ENCODE measurements at places on chromosomes 2 and 18.

- DNase-seq, result no peak
Measured at GRCh38 chr2:203707530-203707929, 1.1 kb downstream of the CD28 start.

- no peak for DNase-seq
Measured at GRCh38 chr2:201433394-201433995, 17.8 kb downstream of the TRAK2 start.

- no peak for DNase-seq
Measured at GRCh38 chr2:144453486-144454158, 66.3 kb downstream of the ZEB2 start.

DNA sequence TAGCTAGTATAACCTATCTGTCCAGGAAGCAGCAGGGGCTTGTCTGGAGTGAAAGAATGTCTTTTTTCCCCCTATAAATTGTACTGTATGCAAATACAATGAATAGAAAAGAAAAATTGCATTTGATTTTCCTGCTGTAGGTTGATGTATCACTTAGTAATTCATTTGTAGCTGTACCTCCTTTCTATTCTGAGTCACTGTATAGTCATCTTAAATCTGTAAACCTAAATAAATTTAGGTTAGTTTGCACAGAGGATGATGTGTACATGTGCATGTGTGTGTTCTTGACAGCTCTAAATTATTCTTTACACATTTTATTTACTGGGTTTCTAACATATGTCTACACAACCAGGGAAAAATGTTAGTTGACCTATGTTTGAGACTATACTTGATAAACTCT, 478.7 kb upstream of the CNTNAP5 start:
- DNase-seq, result no peak

DNA sequence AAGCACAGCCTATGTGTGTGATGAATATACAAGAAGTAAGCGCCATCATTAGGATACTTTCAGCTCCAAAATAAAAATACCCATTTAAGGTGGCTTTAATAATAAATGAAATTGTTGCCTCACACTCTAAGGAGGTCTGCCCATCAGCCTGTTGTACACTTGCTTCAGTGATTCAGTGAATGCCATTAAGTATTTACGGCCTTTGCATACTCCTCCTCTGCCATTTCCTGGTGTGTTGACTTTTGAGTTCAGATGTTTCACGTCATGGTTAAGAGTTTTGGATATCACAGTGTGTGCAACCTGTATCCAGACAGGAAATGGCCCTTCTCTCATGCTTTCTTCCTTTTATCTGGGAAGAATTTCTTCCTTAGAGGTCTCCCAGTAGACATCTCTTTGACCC, 38.6 kb upstream of the SNORC start:
- DNase-seq, result no peak

DNA sequence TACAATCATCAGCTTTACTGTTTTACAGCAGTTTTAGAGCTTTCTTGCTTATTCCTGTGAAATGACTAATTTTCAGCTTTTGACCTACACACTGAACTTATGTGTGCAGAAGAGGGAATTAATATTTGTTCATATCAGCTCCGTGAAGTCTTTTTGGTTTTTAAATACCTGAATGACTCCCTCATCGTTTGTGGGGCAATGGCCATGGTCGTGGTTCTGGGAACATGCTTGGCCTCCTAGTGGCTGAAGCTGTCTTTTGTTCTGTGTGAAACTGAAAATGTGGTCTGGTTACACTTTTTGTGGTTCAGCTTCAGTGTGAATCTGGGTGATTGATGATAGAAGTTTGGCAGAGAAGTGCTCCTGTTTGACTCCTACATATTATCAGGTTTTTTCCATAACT, 408.1 kb downstream of the THSD7B start:
- no peak for DNase-seq

DNA sequence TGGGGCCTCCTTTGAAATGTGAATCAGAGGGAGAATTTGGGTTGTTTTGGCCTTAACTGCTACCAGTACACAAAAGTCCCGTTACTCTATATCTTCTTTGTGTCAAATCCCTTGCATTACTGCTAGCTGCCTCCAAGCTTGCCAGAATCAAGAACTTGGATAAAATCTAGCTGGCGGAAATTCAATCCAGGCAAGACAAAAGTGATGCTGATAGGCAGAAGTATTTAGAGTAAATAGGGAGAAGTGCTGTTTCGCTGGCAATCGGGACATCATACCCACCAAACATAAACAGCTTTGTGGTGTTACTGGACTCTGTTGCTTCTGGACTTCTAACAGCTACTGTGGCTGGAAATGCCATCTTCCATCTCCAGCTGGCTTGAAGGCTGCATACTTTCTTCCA, 2.5 kb downstream of the IFIH1 start:
- no peak for DNase-seq

GRCh38 chr18:34760444-34760843, 50.3 kb downstream of the DTNA start:
- peak; percentile 20 for DNase-seq

- no peak for DNase-seq
Measured at GRCh38 chr2:75600461-75601011, 39.8 kb upstream of the EVA1A start.

GRCh38 chr2:140650825-140651224, 1480.0 kb downstream of the LRP1B start:
- no peak for DNase-seq

DNA sequence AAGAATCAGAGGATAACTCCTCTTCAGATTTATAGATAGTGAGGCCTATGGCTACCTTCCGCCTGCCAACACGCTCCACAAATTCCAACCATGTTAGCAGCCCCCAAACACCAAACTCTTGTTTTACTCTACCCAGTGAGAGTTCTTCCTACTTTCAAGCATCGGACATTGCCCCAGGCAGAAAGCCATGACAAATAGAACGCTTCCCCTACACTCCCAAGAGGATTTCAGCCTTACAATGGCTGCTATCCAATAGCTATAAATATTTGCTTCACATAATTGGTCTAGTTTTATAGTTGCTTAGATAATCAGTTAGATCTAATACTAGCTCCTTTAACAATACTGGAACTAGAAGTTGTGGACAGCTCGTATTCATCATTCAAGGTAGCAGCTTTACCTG, 503.4 kb upstream of the VRK2 start:
- no peak for DNase-seq

- DNase-seq, result no peak
Measured at GRCh38 chr2:158317642-158318041, 138.9 kb downstream of the CCDC148 start.

- no peak for DNase-seq
Measured at GRCh38 chr2:122423934-122424333, 668.5 kb downstream of the TSN start.

- no peak for DNase-seq
Measured at GRCh38 chr2:8149985-8150539, 531.8 kb upstream of the ID2 start.

- DNase-seq, result no peak
Measured at GRCh38 chr2:53960476-53960875, 10.3 kb downstream of the PSME4 start.

DNA sequence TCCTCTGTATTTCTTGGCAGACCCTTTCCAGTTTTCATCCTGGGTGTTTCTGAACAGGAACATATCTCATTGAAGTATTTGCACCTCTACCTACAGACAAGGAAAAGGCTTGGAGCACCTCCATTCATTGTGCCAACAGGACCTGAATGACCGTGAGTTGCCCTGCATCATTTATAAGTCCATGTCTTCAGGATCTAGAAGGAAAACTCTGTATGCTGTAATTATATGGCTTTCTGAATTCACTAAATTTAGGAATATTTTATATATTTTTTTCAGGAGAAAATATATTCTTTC, 402.3 kb upstream of the SLC14A2 start:
- DNase-seq, result no peak

- no peak for DNase-seq
Measured at GRCh38 chr2:218149848-218150440, 16.8 kb downstream of the CXCR1 start.

GRCh38 chr2:204143216-204144014, 206.9 kb downstream of the ICOS start:
- peak; percentile 10 for DNase-seq

- DNase-seq, result no peak
Measured at GRCh38 chr2:197232010-197232409, 78.6 kb downstream of the ANKRD44 start.

- no peak for DNase-seq
Measured at GRCh38 chr2:100614455-100615000, 51.7 kb downstream of the PDCL3 start.

GRCh38 chr2:47357483-47357882, 45.5 kb upstream of the MSH2 start:
- DNase-seq, result no peak

DNA sequence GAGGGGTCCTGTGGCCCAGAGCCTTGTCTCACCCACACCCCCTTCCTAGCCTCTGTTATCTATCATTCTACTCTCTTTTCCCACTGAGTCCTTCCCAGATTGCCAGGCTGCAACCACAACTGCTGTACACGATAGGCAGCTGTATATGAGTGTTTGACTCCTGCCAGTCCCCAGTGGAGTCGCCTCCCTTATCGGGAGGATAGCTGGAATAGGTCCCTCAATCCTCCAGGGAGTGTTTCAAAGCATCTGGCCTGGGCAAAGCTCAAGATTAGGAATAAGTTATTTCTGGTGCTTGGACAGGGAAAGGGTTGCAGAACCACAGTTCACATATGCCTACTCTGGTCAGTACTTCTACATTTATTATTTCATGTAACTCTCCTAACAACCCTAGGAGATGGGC, 4.8 kb downstream of the MSGN1 start:
- DNase-seq, result no peak

GRCh38 chr2:120174963-120175581, 48.1 kb downstream of the TMEM185B start:
- peak; percentile 40 for DNase-seq

DNA sequence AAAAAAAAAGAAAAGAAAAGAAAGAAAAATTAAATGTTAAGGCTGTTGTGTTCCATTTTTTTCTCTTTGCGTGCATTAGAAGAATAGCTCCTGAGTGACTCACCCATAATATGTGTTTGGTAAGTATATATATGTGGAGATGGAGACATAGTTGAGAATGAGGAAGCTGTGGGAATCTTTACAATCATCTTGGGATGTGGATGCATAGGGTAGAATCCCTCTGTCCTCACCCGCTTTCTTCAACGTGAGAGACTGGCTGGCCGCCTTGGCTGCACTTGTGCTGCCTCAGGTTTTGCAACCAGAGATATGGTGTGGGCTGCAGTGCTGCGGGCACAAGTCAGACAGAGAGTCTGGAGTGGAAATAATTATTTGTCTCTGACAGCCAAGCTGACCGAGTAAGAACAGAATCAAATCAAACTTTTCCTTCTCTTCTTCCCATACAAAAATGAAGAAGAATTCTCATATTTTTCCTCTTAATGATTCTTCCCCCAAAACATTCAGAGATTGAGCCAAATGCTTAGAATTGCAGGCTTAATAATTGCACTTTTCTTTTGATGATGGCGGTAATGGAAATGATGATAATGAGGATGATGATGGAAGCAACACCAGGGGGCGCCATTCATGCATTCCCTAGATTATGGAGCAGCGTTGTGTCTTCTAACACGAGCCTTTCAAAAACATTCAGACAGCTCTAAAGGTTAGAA, 48.5 kb downstream of the SERPINB7 start:
- no peak for DNase-seq

- no peak for DNase-seq
Measured at GRCh38 chr2:69111076-69111475, 98.1 kb downstream of the ANTXR1 start.

DNA sequence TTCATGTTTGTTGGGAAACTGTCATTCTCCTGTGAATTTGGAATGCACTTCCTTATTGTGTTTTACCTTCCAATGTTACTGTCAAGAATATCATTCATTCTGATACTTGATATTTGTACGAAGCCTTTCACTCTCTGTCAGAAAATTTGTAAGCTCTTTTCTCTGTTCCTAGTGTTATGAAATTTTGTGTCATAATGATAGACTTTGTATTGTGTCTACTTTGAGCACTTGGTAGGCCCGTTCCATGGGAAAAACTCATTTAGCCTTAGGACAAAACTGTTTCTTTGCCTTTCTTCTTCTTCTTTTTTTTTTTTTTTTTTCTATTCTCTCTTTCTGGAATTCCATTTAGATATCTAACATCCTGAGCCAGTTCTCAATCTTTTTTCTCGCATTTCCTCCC, 52.0 kb upstream of the FAM124B start:
- DNase-seq, result no peak

DNA sequence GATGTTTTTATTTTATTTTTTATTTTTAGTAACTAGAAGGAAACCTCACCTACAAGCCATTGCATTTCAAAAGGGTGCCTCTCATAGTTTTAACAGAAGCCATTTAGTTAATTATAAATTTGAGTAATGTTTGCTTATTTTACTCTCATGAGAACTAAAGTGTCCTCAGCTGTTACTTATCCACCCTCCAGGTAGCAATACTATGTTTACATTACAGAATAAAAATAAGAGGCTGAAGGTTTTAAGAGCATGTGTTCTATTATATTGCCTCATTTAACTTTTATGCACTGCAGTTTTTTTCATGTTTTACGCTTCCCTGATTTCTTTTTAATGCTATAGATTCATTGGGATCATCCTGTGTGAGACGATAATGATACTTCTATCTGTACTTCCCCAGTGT, 235.5 kb downstream of the THSD7B start:
- DNase-seq, result no peak

DNA sequence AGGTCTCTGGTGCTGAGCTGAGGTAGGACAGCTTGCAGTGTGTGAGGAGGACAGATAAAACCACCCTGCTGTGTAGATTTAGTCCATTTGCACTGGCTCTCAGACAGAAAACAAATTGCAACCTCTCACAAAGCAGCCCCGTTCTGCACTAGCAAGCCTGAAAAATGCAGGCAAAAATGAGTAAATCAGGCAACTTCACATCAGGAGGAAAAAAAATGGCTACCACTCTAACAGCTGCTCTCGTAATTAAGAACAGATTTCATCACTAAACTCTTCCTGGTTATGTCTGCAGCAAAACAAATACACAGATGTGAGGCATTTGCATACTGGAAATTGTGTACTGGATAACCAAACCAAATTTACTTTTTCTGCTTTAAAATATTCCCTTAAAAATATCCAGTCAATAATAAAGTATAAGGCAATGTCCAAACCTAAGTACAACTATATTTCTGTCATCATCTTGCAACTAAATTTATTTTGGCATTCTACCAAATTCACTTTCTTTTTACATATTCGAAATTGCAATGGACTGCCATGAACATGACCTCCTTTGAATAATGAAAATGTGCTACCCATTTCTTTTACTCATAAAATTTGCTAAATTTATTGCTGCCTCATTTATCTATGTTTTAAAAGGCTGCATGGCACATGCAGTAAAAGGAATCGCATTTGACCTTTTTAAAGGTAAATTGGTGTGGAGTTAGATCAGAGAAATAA, 157.4 kb downstream of the AFF3 start:
- DNase-seq, result no peak

GRCh38 chr2:196565106-196565765, 74.3 kb upstream of the CCDC150 start:
- no peak for DNase-seq

GRCh38 chr2:160301420-160301819, 101.3 kb upstream of the ITGB6 start:
- DNase-seq, result no peak

- DNase-seq, result no peak
Measured at GRCh38 chr2:929925-930324, 20.7 kb upstream of the SNTG2 start.

GRCh38 chr2:204790076-204790475, 244.8 kb downstream of the PARD3B start:
- DNase-seq, result no peak

- DNase-seq, result no peak
Measured at GRCh38 chr18:46657115-46657955, at the start of gene LOXHD1. Gene LOXHD1, minus strand, starts transcription at chr18:46657220. Its CDS starts 187 bp downstream, at chr18:46657033.

All from NCI-H1092 (cell line).